T-helper 22 cell (primary cell): ENCODE measurements at places on chromosomes 2 and 18.

GRCh38 chr2:149075105-149075504, 36.6 kb downstream of the LYPD6B start:
- DNase-seq, result no peak

DNA sequence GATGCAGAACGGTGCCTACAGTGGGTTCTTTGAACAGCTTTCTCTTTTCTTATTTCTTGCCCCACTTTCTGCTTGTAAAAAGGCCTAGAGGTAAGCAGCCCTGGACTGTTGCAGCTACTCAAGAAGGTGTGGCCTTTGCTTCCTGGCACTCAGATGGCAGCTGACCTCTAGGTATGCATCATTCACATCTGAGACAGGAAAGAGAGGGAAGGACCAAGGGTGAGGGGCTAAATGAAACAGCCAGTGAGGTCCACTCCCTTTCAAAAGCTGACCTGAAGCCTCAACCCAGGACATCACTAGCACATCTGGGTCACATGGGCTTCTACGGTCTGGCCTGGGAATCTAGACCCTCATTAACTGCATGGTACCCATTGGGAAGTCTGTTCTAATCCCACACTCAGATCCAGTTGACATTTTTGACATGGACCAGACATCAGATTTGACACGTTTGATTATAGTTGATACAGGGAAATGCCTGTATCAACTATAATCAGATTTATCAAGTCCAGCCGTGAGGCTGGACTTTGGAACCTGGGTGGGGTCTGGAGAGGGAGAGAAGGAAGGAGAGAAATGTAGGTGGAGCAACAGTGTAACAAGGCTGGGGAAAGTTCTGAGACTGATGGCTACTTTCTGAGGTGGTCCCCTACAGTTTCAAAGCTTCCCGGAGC, 60.2 kb downstream of the E2F6 start:
- DNase-seq, result no peak

- no peak for DNase-seq
These were observed 57.8 kb upstream of the FAM237A start for GRCh38 chr2:206584323-206585116.

DNA sequence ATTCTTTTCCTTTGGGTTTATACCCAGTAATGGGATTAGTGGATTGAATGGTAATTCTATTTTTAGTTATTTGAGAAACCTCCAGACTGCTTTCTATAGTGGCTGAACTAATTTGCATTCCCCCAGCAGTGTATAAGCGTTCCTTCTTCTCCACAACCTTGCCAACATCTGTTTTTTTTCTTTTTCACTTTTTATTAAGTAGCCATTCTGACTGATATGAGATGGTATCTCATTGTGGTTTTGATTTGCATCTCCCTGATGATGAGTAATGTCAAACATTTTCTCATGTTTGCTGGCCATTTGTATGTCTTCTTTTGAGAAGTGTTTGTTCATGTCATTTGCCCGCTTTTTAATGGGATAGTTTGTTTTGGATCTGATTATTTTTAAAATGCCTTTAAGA, 64.1 kb upstream of the MEIS1 start:
- DNase-seq, result no peak

- no peak for DNase-seq
These were observed 205.7 kb downstream of the ASB1 start for GRCh38 chr2:238632181-238633060.

- DNase-seq, result no peak
These were observed 473.3 kb downstream of the FBXO15 start for GRCh38 chr18:73674125-73674865.

GRCh38 chr2:113847144-113847543, 42.7 kb upstream of the ACTR3 start:
- DNase-seq, result no peak

DNA sequence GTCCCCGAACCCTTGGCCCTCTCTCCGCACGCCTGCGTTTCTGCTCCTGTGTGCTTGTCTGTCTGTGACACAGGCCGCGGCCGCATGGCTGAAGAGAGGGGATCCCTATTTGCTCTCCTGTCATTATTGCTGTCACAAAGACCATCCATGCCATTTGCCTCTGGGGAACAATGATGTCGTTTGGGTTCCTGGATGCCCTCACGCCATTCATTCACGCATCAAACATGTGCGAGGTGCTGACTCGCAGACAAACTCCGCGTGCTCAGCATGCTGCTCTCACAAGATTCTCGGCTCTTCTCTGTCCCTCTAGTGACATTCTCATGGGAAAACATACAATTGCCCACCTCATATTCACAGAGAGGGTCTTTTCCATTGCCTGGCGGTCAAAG, 67.8 kb downstream of the ASB1 start:
- DNase-seq, result no peak

GRCh38 chr2:2520401-2520811, 189.3 kb upstream of the MYT1L start:
- no peak for DNase-seq

DNA sequence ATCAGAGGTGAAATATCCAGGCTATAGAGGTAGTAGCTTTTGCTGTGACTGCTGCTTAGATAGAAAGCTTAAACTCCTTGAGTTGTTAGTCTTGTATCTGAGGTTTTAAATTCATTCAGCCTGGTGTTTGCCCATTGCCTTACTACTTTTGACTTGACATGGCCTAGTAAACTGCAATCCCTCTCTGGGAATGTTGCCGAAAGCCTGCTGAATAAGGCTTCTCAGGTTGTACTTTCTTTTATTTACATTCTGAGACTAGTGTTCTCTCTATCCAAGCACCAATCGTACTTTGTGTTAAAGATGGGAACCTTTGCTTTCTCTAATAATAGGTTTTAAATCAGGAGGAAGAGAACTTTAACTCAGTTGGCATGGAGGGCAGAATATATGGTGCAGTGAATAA, 357.6 kb upstream of the CWC22 start:
- no peak for DNase-seq

GRCh38 chr18:37698508-37699040, 133.0 kb upstream of the CELF4 start:
- DNase-seq, result no peak

GRCh38 chr2:28801726-28802125, 8.9 kb upstream of the SPDYA start:
- no peak for DNase-seq

DNA sequence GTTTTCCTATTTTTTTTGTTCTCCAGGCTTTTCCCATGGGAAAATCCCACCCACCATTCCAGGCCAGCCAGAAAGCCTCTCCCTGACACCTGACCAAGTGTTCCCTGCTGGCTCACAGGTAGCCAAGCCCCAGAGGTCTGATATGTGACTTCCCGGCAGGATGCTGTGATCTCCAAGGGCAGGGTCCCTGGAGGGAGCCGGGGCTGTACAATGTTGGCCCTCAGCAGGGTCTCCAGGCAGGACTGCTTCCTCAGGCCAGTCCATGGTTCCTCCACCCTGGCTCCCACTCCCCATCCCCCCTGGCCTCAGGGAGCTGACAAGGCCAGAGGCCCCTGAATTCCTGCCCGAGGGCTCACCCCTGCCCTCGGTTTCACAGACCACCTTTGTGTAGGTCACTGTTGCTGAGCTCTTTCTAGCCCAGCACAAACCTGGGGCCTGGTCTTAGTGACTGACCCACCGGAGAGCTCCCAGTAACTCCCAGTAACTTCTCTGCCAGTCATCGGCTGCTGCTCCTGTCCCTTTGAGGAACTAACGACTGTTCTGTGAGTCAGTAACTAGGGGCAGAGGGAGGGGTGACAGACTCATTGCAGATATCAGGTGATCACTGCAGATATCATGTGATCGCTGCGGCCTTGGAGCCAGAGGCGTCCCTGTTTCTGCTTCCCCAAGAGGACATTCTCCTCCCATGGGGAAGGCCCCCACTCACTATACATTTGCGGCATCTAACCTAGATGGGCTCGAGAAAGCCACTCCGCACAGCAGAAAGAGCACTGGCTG, 38.7 kb downstream of the SDC1 start:
- DNase-seq, result no peak

DNA sequence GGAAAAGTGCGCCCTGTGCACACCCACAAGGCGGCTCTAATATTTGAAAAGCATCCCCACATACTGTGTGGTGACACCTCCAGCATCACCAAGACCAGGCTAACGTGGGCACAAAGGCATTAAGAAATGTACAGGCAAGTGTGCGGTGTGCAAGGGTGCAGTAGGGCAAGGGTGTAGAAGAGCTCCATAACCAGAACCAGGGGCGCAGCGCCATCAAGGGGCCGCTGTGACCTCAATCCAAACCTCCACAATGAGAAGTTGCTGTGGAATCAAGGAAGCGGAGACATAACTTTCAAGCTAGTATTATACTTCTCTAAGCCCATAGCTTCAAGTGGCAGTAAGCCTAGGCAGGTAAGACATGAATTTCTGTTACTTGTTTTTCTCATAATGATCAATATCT, 13.0 kb downstream of the L3MBTL4 start:
- DNase-seq, result no peak

DNA sequence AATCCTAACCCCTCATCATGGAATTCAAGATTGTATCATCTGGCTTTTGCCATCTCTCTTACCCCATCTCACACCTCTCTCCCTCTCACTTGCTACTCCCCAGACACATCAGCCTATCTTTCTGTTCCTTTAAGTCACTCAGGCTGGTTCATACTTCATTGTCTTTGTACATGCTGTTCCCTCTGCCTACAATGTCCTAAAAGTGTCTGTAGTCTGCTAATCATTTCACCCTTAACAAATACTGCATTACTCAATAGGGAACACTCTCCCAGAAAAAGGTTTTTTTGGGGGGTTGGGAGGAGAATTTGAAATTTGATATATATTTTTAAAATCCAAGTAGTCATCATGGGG, 146.2 kb upstream of the KLF7 start:
- no peak for DNase-seq

DNA sequence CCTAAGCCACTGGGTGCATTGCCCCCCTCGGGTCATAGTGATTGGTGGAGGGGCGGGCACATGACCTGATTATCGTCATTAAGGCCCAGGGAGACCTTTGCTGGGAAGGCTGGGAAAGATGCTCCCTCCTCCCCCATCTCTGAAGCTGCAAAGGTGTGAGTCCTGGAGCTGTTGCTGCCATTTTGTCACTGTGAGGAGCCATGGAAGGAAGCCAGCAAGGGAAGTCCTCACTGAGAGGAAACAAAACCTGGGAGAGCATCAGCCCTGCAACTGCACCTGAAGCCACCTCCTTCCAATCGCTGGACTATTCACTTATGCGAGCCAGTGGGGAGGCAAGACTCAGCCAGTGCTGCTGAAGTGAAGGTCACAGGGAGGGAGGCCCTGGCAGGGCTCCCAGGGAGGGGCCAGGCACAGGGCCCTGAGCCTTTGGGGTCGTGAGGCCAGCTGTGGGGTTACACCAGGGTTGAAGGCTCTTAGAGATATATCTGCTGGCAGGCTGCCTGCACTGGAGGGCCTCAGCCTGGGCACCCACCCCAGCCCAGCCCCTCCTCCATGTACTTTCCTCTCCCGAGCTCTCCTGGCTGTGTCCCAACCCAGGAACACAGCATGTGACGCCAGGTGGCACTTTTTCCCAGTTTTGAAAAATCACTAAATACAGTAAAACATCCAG, 10.7 kb upstream of the FAHD2A start:
- DNase-seq, result no peak

DNA sequence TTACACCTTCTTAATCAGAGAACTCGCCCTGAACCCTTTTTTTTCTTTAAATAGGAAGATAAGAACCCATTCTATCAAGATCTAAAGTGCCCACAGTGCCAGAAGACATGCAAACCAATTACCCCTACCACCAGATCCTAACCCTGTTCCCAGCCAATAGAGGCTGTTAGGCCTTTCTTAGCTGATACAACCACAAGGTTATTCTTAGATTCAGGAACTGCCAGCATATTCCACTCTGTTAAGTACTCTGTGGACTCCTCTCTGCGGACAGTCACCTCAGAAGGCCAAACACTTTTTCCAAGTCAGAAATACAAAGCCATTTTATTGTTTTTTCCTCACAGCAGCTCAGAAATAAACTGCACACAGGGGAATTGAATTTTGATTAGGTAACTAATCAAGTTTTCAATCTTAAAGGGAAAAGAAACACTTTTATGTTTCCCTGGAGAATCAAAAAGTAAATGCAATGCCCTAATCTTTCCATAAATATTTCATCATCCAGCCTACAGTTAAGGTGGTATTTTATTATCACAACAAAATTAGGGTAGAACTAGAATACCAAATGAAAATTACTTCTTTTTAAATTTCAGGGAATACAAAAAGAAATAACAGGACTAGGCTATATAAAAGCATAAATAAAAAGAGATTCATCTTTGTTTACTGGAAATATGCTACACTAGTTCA, 111.4 kb downstream of the NBAS start:
- no peak for DNase-seq

GRCh38 chr2:47297767-47298425, 105.1 kb upstream of the MSH2 start:
- DNase-seq, result no peak

DNA sequence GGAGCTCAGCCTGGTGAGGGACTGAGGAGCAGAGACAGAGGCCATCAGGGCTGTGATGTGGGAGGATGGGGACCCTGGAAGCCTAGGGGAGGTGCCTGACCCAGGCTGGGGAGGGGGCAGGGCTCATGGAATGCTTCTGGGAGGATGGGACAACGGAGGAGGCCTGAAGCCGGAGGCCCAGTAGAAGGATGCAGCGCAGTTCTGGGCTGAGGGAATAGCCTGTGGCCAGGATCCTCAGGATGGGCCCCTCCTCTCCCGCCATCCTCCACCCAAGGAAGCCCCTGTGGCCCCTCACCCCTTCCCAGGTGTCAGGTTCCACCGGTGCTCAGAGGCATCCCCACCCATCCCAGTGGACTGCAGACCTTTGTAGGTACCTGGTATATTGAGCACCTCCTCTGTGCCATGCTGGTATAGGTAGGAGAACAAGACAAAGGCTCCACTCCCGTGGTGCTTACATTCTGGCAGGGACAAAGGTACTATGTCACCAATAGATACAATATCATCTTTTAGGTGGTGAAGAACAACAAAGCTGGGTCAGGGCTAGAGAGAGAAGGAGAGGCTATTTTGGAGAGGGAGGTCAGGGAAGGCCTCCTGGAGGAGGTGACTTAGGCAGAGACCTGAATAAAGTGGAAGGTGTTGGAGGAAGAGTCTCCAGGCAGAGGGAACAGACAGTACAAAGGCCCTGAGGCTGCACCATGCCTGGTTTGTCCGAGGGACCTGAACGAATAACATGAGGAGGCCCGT, 2.7 kb downstream of the ZAP70 start:
- no peak for DNase-seq
